Tongue (tissue), 3 donors: ENCODE measurements at places on chromosomes 12 and 14. TPM values are rescaled to one million over a fixed set of nuclear protein-coding genes. Genes with fewer than 3 reads are reported as not detected.

The CELA1 gene
- total RNA-seq, result not detected

The KRT83 gene
- not detected for total RNA-seq

GRCh38 chr12:98873776-98874175, 228.7 kb downstream of the APAF1 start:
- peak; percentile 8 for DNase-seq

- DNase-seq, result no peak
Observed at GRCh38 chr12:112848972-112849371, 57.4 kb downstream of the RPH3A start.

The ABHD12B gene
- total RNA-seq, result not detected

DNA sequence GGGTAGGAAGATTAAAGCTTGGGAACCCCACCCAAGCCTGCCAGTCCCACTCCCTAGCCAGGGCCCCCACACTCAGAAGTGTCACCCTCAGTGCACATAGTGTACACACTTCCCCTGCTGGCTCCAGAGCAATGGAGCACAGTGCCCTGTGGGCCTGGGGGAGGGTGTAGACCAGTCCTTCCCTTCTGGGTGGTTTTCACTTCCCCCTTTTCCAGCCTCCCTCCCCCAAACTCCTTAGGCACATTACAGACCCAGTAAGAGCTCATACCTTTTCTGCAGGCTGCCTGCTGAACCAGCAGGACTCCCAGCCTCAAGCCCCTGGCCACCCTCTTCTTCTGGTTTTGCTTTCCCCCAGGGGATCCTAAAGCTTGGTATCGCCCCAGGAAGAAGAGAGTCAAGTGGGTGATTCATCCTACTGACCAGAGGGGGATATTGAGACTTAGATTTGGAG, at the start of gene ZNF385A:
Gene ZNF385A (minus strand): TSS at position 143 of the 451 bp plus-strand sequence. CDS start 219 bp downstream, outside the sequence.
- no peak for DNase-seq

- peak; percentile 49 for DNase-seq
Observed at GRCh38 chr12:116697716-116698115, 40.2 kb downstream of the SPRING1 start.

- peak; percentile 61 for DNase-seq
Observed at GRCh38 chr12:1926251-1926657, 7.8 kb upstream of the CACNA2D4 start.

- no peak for DNase-seq
Observed at GRCh38 chr14:65356327-65356836, 56.1 kb upstream of the FUT8 start.
